Omental fat pad (tissue), 4 donors: ENCODE measurements at places on chromosomes 12 and 14.

DNA sequence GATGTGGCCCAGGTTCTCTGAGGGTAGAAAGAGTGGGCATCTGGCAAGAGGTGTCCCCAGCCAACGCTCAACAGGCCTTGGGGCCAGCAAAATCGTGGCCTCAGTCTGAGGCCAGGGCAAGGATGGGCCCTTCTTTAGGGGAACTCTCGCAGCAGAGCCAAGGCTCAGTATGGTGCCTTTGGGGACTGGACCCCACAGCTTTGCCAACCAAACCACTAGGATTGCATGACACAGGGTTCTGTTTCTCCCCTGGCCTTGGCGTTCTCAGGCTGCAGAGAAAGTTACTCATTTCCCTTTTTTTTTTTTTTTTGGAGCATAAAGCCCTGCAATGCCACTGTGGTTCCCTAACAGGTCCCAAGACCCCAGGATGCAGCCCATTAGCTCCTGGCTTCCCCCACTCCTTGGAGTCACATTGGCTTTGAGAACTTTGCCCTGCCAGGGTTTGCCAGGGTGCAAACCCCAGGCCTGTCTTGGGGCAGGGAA lies 100.6 kb downstream of the LGMN start:
- no peak for DNase-seq

- DNase-seq, result no peak
Observed at GRCh38 chr12:67452119-67452805, 183.1 kb downstream of the CAND1 start.

GRCh38 chr12:2631653-2632350 lies 163.0 kb upstream of the FKBP4 start:
- no peak for DNase-seq

- no peak for DNase-seq
Observed at GRCh38 chr12:94550964-94551363, 91.3 kb upstream of the CEP83 start.

GRCh38 chr12:66131067-66131688 lies 628 bp upstream of the LLPH start:
- DNase-seq, result no peak

DNA sequence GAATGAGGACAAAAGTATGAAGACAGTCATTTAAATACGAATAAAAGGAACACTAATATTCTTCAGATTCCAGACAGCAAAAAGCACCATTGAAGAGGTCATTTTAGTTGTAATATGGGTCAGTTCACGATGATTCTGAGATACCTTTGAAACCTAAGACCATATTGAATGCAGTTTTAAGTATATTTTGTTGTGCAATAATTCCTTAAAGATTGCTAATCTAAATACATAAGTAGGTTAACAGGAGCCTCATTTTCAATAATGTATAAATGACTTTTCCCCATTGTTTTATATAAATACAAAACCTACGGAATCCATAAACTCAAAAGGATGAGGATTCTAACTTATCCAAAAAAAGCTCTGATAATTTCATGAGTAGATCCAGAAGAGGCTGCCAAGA lies 5.8 kb downstream of the GNS start:
- no peak for DNase-seq

DNA sequence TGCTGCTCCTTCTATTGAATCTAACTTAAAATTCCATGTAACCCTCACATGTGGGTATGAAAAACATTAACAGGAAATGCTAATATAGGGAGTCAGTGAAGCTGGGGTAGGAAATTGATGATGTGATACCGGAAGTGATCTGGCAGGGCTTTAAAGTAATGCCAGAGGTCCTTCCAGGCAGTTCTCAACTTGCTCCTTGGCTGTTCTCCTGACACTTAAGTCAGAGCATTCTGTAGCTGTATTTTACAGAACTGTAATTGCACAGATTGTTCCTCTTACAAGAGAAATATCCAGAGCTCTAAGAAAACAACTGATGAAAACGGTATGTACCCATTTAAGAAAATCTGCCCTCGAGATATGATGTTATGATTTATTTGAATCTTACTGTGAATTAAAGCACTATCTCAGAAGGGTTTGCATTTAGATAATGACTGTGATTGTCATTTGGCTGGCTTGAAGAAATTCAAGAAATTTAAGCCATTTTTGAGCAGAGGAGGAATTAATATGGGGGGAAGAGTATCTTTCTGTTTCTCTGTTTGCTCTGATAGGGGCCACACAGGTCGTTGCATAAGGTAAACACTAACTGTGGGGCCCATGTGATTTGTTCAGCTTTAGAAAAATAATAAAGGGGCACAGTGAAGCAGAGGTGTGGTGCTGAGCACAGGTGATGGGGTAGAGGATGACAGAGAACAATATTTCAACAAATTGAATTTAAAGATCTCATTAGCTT lies 88.4 kb downstream of the BBS10 start:
- no peak for DNase-seq

DNA sequence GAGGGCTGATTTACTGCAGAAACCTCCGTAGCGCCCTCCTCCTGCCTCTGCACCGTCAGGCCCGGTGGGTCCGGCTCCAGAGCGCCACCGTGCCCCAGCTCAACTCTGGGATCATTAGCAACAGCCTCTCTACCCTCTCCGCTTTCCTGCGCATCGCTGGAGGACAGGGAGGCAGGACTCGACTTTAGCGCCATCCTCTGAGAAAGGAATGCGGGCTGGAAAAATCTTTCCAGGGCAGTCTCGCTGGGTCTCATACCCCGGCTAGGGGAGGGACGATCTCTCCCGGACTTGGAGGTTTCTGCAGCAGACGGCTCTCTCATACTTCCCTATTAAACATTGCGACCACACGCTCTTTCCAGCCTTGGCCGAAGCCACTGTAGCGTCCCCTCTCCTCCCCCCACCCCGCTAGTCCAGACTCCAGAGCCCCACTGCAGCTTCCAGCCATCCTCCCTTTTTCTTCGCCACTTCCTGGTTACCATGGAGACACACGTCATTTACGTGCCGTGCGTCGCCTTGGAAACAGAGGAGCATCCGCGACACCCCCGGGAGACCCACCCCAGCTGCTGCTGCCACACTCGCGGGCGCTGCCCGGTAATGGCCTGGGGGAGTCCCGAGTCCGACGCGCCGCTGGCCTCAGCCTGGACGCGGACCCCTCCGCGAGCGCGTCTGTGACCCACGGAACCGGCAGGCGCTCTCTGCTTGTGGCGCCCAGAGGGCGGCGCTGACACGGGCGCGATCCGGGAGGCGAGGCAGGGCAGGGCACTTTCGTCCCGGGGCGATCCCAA lies at the start of gene CCDC184:
Gene CCDC184 (plus strand): TSS at position 554 of the 785 bp plus-strand sequence. CDS start 479 bp downstream, outside the sequence.
- DNase-seq, result no peak

DNA sequence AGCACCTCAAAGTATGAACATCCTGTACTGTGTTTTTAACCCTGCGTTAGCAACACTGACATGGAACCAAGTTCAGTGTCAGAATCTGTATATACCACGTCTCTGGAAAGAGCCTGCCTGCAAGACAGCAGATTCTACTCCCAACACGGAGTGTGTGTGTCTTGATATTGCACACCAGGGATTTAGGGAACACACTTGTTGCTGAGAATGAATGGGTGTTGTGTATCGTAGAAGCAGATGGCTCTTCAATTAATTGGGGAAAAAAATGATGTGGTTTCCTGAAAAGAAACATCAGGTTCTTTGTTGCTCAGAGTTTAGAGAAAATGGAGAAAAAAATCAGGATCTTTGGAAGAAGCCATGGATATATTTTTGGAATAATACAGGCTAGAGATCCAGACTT lies 170.8 kb downstream of the EGLN3 start:
- DNase-seq, result no peak

DNA sequence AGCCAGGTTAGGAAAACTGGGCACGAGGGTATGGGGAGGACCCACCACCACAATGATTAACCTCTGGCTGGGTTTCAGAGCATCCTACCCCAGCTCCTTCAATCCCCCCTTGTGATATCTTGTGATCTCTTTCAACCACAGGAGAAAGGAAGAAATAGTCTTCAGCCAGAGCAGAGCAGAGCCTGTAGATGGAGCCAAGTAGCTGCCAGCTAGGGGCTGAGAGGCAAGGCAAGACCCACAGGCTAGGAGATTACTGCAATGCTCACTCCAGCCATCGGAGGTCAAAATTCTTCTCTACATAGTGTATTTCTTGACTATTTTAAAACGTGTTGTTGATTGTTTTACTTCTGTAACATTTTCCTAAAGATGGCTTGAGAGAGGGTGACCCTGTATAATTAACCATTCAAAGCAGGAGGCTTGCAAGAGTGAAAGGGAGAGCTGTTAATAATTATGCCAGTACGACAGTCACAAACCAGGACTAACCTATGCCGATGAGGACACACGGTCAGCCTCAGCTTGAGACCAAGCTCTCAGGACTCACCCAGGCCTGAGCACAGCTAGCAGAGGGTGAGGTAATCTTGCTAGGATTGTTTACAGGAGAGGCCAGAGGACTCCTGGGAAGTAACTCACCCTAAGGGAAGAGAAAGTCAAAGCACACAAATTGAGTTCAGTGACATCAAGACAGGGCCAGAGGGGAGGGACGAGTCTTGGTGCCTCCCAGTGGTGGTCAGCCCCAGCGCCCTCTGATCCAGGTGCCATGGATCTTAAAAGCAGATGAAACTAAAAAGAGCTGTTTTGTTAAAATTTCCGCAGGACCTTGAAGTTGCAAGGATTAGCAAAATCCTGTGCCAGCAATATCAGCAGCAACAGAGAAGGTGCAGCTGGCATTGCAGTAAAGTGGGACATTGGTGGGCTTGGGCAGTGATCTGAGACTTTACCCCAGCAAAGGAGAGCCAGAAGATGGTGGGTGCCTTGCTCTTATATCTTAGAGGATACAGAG lies 29.8 kb upstream of the CDKN3 start:
- DNase-seq, result no peak

DNA sequence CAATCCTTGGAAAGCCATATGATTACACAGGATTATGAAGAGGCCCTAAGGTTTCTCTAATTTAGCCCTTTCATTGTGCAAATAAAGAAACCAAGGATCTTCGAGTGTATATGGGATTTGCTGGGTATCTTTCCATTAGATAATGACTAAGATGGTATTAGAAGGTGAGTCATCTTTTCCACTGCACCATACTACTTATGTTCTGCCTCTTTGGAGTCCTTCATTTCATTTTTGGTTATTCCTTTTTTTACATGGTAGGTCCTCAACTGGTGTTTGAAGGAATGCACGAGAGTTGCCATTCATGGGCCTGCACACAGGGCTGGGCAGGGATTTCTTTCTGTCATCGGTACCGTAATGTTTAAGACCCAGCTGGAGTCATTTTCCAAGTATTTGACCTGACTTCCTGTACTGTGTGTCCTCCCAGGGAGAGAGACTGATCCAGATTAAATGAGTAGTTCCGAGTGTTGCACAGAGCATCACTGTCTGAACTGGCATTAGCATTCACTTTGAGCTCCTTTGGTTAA lies 85.7 kb downstream of the BORCS5 start:
- no peak for DNase-seq

DNA sequence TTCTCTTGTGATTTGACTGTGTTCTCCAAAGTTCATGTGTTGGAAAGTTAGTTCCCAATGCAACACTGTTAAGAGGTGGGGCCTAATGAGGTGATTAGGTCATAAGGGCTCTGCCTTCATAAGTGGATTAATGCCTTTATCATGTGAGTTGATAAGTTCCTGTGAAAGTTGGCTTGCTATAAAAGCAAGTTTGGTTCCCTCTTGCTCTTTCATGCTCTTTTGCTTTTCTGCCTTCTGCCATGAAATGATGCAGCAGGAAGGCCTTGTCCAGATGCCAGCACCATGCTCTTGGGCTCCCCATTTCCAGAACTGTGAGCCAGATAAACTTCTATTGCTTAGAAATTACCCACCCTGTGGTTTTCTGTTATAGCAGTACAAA lies 41.9 kb downstream of the SLC16A7 start:
- DNase-seq, result no peak

- no peak for DNase-seq
Observed at GRCh38 chr14:35146711-35147149, 24.4 kb downstream of the PRORP start.

DNA sequence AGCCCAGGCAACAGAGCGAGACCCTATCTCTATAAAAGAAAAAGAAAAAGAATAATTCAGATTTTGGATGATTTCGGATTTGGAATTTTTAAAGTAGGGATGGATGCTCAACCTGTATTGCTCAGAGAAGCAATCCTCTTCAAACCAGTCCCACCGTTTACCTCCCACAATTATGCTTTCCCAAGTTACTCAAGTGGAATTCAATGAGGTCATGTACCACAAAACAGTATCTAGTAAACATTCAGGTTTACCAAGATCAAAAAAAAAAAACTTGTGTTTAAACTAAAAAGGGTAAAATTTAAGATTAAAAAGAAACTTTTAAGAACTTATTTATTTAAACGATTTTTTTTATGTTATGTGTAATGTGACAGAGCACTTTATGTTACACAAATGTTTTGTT lies 2.5 kb downstream of the KDM5A start:
- DNase-seq, result no peak

DNA sequence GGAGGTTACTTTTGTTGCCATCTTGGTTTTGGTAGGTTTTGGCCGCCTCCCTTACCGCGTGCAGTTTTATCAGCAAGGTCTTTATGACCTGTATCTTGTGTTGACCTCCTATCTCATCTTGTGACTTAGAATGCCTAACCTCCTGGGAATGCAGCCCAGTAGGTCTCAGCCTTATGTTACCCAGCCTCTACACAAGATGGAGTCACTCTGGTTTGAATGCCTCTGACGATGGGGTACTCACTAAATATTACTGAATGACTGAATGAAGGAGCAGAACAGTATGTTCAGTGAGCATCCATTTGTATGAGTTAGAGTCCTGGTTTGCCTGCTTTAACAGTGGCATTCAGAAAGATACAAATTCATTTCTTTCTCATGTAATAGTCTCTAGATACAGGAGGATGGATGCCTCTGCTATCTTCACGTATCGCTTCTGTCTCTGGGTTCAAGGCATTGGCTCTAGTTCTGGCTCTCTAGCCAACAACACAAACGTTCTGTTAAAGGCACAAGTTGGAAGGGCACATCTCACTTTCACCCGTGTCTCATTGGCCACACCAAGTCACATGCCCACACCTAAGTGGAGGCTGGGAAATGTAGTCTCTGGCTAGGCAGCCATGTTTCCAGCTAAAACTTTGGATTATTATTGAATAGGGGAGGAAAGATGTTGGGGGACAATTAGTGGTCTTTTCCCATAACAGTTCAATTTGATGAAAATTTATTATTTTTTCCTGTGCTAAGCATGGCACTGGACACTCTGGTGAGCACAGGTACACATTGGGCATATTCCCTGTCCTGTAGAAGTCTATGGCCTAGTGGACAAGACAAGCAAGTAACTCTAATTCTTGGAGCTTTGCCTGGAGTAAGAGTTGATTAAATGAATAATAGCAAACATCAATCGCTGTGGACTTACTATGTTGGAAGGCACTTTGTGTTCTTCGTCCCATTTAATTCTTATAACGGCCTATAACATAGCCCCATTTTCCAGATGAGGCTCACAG lies 75.2 kb upstream of the RPH3A start:
- no peak for DNase-seq

GRCh38 chr14:88242446-88242845 lies 80.6 kb downstream of the KCNK10 start:
- DNase-seq, result no peak
